ENCODE measurements at places on chromosomes 5 and 9. TPM values are rescaled to one million over a fixed set of nuclear protein-coding genes. Genes with fewer than 3 reads are reported as not detected.

The RECK gene
- 1.9 TPM for total RNA-seq

The PTPN3 gene
- total RNA-seq: 43.8 TPM

The DOK3 gene
- total RNA-seq: 7.8 TPM

The TMOD1 gene
- 2.6 TPM for total RNA-seq

The MEGF9 gene
- 9.1 TPM for total RNA-seq

The SPINK5 gene
- total RNA-seq: not detected

The ZDHHC11B gene
- 52.0 TPM for total RNA-seq

The ORM2 gene
- total RNA-seq: not detected

The NXNL2 gene
- not detected for total RNA-seq

The DCANP1 gene
- 0.27 TPM for total RNA-seq

The SLC26A2 gene
- 7.4 TPM for total RNA-seq

The DOCK2 gene
- 20.1 TPM for total RNA-seq

The LPCAT1 gene
- total RNA-seq: 59.4 TPM

The MLANA gene
- not detected for total RNA-seq
